ENCODE measurements at places on chromosomes 2 and 18. TPM values are rescaled to one million over a fixed set of nuclear protein-coding genes. Genes with fewer than 3 reads are reported as not detected.

GRCh38 chr18:44195394-44196140 is 485.1 kb upstream of the SETBP1 start:
- no peaks in the 10 kb centered on the region for H3K4me1 ChIP-seq
- no peak for DNase-seq
- no peak overlapping the region for H3K4me3 ChIP-seq
- no peaks in the 10 kb centered on the region for H3K27me3 ChIP-seq
- no peak overlapping the region for H3K27ac ChIP-seq
- H3K36me3 ChIP-seq, result no peaks in the 10 kb centered on the region

The MYO3B gene
- 9.1 TPM for total RNA-seq

The GNLY gene
- total RNA-seq, result 0.43 TPM

- no peak overlapping the region for H3K4me3 ChIP-seq
- H3K4me1 ChIP-seq, result peaks cover 28% of the 10 kb centered on the region
- no peaks in the 10 kb centered on the region for H3K36me3 ChIP-seq
- H3K27ac ChIP-seq, result no peak overlapping the region
- no peak for DNase-seq
These were observed 468.9 kb upstream of the HS6ST1 start for GRCh38 chr2:128787616-128788015.

All from mesothelial cell of epicardium (in vitro differentiated cells).